GM18507 (cell line): ENCODE measurements at places on chromosomes 6 and 20.

GRCh38 chr20:19026121-19026878, 186.1 kb upstream of the SLC24A3 start:
- peak; percentile 20 for DNase-seq

- DNase-seq, result no peak
Observed at GRCh38 chr6:1237636-1238035, 74.3 kb upstream of the FOXQ1 start.

GRCh38 chr20:7210910-7211309, 443.4 kb downstream of the BMP2 start:
- no peak for DNase-seq

DNA sequence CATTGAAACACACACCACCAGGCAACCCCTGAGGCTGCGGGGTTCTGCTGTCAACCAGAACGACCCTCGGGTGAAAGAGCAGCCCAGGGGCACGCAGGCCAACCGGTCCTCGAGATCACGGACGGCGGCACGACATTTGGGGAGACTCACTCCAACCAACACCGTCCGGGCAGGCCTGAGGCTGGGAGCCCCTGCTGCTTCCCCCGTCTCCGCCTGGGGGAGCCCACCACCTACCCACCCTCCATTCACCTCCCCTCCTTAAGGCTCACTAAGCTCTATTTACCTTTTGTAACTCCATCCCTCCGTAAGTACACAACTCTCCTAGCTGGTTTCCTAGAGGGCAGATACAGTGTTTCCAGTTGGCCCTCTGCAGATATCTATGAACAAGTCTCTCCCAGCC, 971.3 kb upstream of the DEFB115 start:
- DNase-seq, result no peak

- DNase-seq, result no peak
Observed at GRCh38 chr20:53488775-53489272, 104.8 kb downstream of the ZNF217 start.

DNA sequence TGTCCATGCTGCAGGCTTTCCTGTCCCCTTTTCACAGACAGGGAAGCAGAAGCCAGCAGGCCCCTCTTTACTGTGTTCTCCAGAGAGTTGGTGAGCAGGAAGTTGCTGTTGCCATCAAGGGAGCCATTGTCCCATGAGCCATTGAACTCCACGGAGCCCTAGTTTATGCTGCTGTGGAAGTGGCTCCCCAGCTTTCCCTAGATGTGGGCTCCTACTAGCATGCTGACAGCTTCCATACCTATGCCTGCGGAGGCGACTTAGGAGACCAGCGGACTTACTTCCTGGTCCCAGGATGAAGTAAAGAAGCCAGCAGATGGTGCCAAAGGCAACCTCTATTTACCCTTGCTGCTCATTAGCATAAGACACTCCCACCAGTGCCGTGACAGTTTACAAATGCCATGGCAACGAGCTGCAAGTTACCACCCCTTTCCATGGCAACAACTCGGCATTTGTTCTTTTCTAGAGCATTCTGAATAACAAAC, 30.8 kb upstream of the FKBP1A start:
- no peak for DNase-seq

GRCh38 chr6:154758125-154758524, 24.9 kb downstream of the SCAF8 start:
- DNase-seq, result no peak

- no peak for DNase-seq
Observed at GRCh38 chr20:59161721-59162120, 1.9 kb upstream of the ZNF831 start.

DNA sequence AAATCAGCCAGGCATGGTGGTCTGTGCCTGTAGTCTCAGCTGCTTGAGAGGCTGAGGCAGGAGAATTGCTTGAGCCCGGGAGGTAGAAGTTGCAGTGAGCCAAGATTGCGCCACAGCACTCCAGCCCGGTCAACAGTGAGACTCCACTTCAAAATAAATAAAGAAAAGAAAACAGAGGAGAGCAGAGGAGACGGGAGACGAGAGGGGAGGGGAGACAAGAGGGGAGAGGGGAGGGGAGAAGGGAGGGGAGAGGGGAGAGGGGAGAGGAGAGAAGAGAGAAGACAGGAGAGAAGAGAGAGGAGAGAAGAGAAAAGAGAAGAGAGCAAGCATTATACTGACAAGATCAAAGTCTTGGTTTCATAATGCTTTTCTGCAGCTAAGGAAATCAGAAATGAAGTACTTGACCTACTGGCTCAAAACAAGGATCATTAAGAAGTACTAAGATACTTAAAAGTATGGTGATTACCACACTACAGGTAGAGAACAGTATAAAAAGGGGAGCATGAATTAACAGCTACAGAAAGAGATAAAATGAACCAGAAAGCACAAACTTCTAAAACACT, 30.5 kb downstream of the FAM8A1 start:
- DNase-seq, result no peak

DNA sequence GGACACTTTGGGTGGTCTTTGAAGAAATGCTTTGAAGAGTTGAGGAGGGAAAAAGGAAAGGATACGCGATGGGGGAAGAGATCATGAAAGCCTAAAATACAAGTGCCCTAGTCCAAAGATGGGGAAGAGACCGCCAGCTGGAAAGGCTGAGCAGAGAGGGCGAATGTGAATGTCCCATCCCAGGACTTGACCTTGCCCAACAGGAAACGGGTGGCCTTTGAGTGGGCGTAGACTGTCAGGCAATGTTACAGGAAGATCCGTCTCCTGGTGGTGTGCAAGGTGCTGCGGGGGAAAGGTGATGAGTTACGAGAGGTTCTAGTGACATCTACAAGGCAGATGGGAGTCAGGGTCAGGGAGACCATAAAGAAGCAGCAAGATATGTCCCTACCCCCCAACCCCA, 55.0 kb upstream of the TBXT start:
- DNase-seq, result no peak

DNA sequence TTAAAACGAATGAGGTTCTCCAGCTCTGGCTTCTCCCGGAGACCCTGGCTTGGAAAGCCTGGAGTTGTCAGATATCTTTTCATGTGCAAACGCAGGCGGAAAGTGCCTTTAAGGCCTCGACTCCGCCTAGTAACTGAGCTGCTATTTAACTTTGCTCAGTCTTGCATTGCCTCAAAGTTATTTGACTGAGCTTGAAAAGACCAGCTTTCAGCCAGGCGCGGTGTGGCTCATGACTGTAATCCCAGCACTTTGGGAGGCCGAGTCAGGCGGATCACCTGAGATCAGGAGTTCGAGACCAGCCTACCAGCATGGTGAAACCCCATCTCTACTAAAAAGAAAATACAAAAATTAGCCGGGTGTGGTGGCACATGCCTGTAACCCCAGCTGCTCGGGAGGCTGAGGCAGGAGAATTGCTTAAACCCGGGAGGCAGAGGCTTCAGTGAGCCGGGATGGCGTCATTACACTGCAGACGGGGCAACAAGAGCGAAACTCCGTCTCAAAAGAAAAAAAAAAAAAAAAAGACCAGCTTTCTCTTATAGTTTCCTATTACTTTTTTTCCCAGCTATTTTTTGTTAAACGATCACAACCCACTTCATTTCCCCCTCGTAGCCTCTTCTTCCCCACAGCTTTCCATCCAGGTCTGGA, 1.9 kb downstream of the GCNT2 start:
- no peak for DNase-seq

GRCh38 chr6:51554029-51554428, 533.4 kb downstream of the PKHD1 start:
- no peak for DNase-seq

DNA sequence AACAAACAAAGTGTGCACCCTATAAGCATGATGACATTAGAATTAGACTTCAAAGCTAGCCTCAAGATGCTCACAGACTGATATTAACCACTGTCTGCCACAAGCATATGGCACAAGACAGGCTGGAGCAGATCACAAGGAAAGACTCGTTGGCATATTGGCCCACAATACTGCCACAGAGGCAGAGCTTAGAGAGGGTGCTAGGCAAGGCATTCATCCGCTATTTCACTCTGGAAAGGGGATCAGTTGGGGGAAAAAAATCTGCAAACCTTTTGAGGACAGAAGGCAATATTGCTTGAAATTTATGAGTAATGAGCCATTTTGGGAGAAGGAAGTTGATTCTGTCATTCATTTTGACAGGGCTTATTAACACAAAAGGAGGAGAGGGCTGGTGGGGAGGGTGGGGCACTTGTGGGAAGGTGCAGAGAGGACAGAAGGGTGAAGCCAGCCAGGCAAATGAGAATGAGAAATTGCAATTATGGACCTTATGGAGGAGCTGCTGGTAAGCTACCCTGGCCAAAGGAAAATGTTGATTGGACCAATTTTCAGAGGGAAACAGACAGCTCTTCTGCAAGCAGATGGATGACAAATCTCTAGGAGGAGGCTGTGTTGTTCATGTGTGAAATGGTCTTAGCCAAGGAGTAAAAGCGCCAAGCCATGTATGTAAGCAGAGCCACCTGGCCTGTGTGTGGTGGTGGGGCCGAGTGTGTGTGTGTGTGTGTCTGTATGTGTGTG, 187.7 kb downstream of the GMPR start:
- DNase-seq, result no peak
